ENCODE measurements at places on chromosomes 13 and 19. TPM values are rescaled to one million over a fixed set of nuclear protein-coding genes. Genes with fewer than 3 reads are reported as not detected.
A peak's percentile ranks its signal among the peaks of the same experiment; 100 is the strongest.

DNA sequence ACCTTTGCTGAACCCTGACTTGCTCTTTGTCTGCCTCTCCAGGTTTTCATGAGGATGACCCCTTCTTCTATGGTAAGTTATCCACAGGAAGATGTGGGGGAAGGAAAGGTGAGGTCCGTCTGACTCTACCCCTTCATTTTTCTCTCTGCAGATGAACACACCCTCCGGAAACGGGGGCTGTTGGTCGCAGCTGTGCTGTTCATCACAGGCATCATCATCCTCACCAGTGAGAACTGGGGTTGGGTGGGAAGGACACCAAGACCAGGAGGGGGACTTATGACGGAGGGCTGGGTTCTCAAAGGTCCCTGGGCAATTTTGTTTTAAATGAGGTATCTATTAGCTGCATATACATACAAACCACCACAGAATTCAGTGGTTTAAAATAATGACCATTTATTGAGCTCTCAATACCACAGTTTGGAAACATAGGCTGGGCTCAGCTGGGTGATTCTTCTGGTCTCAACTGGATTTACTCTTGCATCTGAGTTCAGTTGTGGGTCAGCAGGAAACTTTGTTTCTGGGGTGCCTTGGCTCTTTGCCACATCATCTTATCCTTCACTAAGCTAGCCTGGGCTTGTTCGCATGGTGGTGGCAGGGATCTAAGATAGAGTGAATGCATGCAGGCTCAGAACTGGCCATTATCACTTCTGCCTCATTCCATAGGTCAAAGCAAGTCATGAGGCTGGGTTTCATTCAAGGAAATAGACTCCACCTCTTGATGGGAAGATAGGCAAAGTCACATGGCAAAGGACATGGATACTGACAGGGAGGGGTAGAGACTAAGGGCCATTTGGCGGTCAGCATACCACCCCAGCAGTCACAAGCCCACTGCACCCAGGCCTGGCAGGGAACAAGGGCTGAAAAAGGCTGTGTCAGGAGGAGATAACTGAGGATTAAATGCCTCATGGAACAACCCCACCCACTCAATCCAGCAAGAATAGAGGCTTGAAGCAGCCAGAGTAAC lies 11.8 kb downstream of the FXYD5 start:
- H3K4me1 ChIP-seq = peaks cover 4% of the 10 kb centered on the region
- peak overlapping the region; percentile 39 for H3K27ac ChIP-seq
- H3K36me3 ChIP-seq = peaks cover 59% of the 10 kb centered on the region
- no peaks in the 10 kb centered on the region for H3K27me3 ChIP-seq

- H3K4me3 ChIP-seq = no peak overlapping the region
- no peaks in the 10 kb centered on the region for H3K4me1 ChIP-seq
- no peak for DNase-seq
- H3K36me3 ChIP-seq = no peaks in the 10 kb centered on the region
Measured at GRCh38 chr13:81872581-81872980, 1531.7 kb upstream of the SPRY2 start.

GRCh38 chr19:47854459-47854858 lies 4.6 kb upstream of the TPRX2 start:
- H3K27me3 ChIP-seq = no peaks in the 10 kb centered on the region
- no peak for DNase-seq
- no peaks in the 10 kb centered on the region for H3K4me1 ChIP-seq
- no peak overlapping the region for H3K4me3 ChIP-seq

- no peaks in the 10 kb centered on the region for H3K36me3 ChIP-seq
- H3K4me1 ChIP-seq = no peaks in the 10 kb centered on the region
- no peak for DNase-seq
- no peak overlapping the region for H3K27ac ChIP-seq
- H3K4me3 ChIP-seq = no peak overlapping the region
Measured at GRCh38 chr19:6705931-6706632, 14.4 kb downstream of the C3 start.

- no peak overlapping the region for H3K4me3 ChIP-seq
- no peak for DNase-seq
- no peak overlapping the region for H3K27ac ChIP-seq
Measured at GRCh38 chr19:49347835-49348234, 12.6 kb downstream of the CD37 start.

GRCh38 chr13:67977066-67977465 lies 746.9 kb upstream of the PCDH9 start:
- H3K36me3 ChIP-seq = no peaks in the 10 kb centered on the region
- H3K4me3 ChIP-seq = no peak overlapping the region
- no peaks in the 10 kb centered on the region for H3K27me3 ChIP-seq
- DNase-seq = no peak
- no peaks in the 10 kb centered on the region for H3K4me1 ChIP-seq

GRCh38 chr19:47005164-47005641 lies 14.4 kb upstream of the NPAS1 start:
- DNase-seq = no peak
- H3K4me1 ChIP-seq = peaks cover 9% of the 10 kb centered on the region
- no peaks in the 10 kb centered on the region for H3K36me3 ChIP-seq
- H3K27ac ChIP-seq = no peak overlapping the region

DNA sequence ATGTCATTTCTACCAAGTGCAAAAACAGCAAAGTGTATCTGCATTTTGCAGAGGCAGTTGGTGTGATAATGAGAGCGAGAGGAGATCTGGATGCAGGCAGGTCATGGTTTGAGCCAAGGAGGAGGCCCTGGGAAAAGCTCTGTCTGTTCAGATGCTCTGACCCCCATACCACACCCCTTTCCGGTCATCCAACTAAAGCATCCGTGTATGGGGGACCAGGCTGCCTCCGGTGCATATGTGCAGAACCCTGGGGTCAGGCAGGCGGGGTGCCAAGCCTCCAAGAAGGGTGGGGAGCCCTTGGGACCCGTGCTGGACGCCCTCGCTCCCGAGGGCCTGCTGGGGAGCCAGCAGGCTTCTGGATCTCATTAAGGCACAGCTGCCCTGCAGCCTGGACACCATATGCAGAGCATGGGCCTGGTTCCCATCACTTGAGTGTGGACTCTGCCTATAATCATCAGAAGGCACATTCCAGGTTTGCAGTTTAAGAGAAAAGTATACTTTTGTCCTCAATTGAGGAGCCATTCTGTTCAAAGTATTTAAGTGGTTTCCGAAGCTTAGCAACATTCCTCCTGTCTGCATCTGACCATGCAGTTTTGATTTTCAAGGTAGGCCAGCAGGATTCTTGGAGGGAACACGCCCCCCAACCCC lies 56.1 kb downstream of the ALOX5AP start:
- no peaks in the 10 kb centered on the region for H3K27me3 ChIP-seq
- no peak for DNase-seq
- peak overlapping the region; percentile 75 for H3K27ac ChIP-seq
- no peak overlapping the region for H3K4me3 ChIP-seq
- peaks cover 24% of the 10 kb centered on the region for H3K4me1 ChIP-seq
- no peaks in the 10 kb centered on the region for H3K36me3 ChIP-seq

DNA sequence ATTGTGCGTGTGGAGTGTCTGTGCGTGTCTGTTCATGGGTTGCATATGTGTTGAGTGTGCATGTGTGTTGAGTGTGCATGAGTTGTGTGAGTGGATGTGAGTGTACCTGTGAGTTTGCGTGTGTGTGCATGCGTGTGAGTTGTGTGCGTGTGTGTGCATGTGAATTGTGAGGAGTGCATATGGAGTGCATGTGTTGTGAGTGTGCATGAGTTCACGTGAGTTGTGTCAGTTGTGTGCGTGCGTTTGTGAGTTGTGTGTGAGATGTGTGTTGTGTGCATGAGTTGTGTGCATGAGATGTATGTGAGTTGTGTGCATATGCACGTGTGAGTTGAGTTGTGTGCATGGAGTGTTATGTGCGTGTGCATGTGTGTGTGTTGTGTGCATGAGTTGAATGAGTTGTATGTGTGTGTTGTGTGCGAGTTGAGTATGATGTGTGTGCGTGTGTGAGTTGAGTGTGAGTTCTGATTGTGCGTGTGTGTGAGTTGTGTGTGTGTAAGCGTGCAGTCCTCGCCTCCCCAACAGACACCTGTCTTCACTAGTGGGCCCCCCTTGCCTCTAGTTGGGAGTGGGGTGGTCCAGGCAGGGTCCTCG lies 29.3 kb downstream of the TFDP1 start:
- no peak for DNase-seq
- H3K4me3 ChIP-seq = no peak overlapping the region
- H3K27ac ChIP-seq = no peak overlapping the region
- no peaks in the 10 kb centered on the region for H3K36me3 ChIP-seq

DNA sequence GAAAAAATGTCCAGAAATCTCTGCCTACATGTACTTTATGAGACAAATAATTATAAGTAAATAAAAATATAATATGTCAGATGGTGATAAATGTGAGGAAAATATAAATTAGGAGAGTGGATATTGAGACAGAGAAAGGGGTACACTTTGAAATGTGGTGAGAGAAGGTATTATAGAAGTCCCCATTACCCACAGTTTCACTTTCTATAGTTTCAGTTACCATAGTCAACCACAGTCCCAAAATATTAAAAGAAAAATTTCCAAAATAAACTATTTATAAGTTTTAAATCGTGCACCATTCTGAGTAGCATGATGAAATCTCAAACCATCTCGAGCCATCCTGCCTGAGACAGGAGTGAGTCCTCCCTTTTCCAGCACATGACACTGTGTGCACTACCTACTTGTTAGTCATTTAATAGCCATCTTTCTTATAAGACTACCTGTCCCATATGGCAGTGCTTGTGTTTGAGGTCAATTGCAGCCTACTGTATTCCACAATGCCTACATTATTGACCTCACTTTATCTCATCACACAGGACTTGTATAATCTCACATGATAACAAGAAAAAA lies 653.7 kb downstream of the DACH1 start:
- no peak overlapping the region for H3K4me3 ChIP-seq
- no peaks in the 10 kb centered on the region for H3K27me3 ChIP-seq
- no peaks in the 10 kb centered on the region for H3K4me1 ChIP-seq
- DNase-seq = no peak
- no peaks in the 10 kb centered on the region for H3K36me3 ChIP-seq

- H3K27me3 ChIP-seq = no peaks in the 10 kb centered on the region
- H3K36me3 ChIP-seq = no peaks in the 10 kb centered on the region
- no peak for DNase-seq
- no peak overlapping the region for H3K27ac ChIP-seq
- H3K4me1 ChIP-seq = peaks cover 93% of the 10 kb centered on the region
- H3K4me3 ChIP-seq = no peak overlapping the region
Measured at GRCh38 chr19:46979126-46980105, 40.2 kb upstream of the NPAS1 start.

GRCh38 chr19:38375748-38376147 lies 1.4 kb downstream of the PSMD8 start:
- DNase-seq = no peak
- H3K4me1 ChIP-seq = peaks cover 29% of the 10 kb centered on the region
- peak overlapping the region; percentile 92 for H3K4me3 ChIP-seq
- no peaks in the 10 kb centered on the region for H3K27me3 ChIP-seq
- peak overlapping the region; percentile 88 for H3K27ac ChIP-seq

GRCh38 chr13:109722068-109722467 lies 64.3 kb downstream of the IRS2 start:
- no peak overlapping the region for H3K4me3 ChIP-seq
- no peaks in the 10 kb centered on the region for H3K27me3 ChIP-seq
- H3K27ac ChIP-seq = no peak overlapping the region
- no peaks in the 10 kb centered on the region for H3K36me3 ChIP-seq

GRCh38 chr13:44365008-44365407 lies 8.6 kb upstream of the SERP2 start:
- DNase-seq = no peak
- H3K27me3 ChIP-seq = no peaks in the 10 kb centered on the region
- H3K27ac ChIP-seq = no peak overlapping the region
- no peaks in the 10 kb centered on the region for H3K36me3 ChIP-seq
- H3K4me3 ChIP-seq = no peak overlapping the region

- no peaks in the 10 kb centered on the region for H3K4me1 ChIP-seq
- H3K36me3 ChIP-seq = no peaks in the 10 kb centered on the region
- DNase-seq = no peak
Measured at GRCh38 chr13:111411151-111411858, 90.9 kb downstream of the TEX29 start.

GRCh38 chr19:7450243-7451223 lies 38.3 kb downstream of the PEX11G start:
- no peaks in the 10 kb centered on the region for H3K36me3 ChIP-seq
- no peaks in the 10 kb centered on the region for H3K27me3 ChIP-seq
- H3K4me3 ChIP-seq = no peak overlapping the region
- peak; percentile 100 for DNase-seq
- H3K4me1 ChIP-seq = no peaks in the 10 kb centered on the region

DNA sequence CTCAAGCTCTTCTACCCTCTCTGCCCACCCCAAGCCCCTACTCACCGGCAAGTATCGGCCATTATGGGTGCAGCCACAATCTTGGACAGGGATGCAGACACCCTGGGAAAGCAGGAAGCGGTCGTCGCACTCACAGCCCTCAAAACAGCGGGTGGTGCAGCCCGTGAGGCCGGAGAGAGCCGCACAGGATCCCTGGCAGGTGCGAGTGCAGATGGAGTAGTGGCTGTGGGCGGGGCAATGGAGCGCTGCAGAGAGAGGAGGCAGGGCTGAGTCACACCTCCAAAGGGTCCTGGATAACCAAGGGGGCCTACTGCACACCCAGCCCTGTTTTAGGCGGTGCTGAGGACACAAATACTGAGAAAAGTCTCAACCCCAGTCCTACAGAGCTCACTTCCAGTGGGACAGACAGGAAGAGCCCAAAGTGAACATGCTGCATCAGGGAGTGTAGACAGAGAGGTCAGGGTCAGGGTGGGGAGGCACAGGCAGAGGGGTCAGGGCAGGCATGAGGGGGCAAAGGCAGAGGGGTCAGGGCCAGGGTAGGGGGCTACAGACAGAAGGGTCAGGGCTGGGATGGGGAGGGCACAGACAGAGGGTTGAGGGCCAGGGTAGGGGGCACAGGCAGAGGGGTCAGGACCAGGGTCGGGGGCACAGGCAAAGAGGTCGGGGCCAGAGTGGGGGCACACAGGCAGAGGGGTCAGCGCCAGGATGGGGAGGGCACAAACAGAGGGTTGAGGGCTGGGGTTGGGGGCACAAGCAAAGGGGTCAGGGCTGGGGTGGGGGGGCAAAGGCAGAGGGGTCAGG lies 24.2 kb upstream of the FBL start:
- H3K27ac ChIP-seq = no peak overlapping the region
- no peak overlapping the region for H3K4me3 ChIP-seq
- DNase-seq = no peak
- H3K36me3 ChIP-seq = no peaks in the 10 kb centered on the region
- H3K4me1 ChIP-seq = no peaks in the 10 kb centered on the region

GRCh38 chr13:112740502-112741131 lies 50.8 kb downstream of the ATP11A start:
- no peak for DNase-seq
- no peaks in the 10 kb centered on the region for H3K27me3 ChIP-seq
- H3K4me1 ChIP-seq = peaks cover 5% of the 10 kb centered on the region
- no peaks in the 10 kb centered on the region for H3K36me3 ChIP-seq

Gene TEX29
- 2.9 TPM for total RNA-seq

Gene LSM4
- total RNA-seq = 54.3 TPM

Gene CASP14
- total RNA-seq = 34.6 TPM

Gene ZNF613
- total RNA-seq = 4.2 TPM

Gene SMAD9
- total RNA-seq = 13.5 TPM

Gene SPHK2
- total RNA-seq = 19.9 TPM

Gene F2RL3
- total RNA-seq = 8.3 TPM

Gene POGLUT2
- 5.4 TPM for total RNA-seq
